ENCODE measurements at places on chromosomes 6 and 20.
A peak's percentile ranks its signal among the peaks of the same experiment; 100 is the strongest.

DNA sequence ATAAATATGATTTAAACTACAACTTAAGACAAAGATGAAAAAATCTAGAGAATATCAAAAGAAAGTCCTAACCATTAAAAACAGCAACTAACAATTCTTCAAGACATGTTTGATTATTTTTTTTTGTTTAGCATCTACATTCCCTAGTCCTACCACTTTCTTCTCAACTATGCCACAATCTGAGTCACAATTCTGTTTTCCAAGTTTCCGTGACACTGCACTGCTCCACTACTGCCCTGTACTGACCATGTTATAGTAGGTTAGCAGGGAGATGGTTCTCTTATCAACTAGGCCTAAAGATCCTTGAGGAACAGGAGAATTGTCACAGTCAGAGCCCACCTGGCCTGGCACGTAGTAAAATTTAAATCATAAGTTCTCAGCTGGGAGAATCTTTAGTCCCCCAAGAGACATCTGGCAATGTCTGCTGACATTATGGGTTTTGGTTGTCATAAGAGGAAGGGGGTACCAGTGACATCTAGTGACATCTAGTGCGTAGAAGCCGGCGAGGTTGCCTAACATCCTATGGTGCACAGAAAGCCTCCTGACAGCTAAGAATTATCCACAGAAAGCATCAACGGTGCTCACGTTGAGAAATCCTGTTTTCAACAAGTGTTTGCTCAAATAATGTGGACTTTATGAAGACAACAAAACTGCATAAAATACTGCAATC is 100.5 kb downstream of the PDE10A start:
- DNase-seq: no peak

DNA sequence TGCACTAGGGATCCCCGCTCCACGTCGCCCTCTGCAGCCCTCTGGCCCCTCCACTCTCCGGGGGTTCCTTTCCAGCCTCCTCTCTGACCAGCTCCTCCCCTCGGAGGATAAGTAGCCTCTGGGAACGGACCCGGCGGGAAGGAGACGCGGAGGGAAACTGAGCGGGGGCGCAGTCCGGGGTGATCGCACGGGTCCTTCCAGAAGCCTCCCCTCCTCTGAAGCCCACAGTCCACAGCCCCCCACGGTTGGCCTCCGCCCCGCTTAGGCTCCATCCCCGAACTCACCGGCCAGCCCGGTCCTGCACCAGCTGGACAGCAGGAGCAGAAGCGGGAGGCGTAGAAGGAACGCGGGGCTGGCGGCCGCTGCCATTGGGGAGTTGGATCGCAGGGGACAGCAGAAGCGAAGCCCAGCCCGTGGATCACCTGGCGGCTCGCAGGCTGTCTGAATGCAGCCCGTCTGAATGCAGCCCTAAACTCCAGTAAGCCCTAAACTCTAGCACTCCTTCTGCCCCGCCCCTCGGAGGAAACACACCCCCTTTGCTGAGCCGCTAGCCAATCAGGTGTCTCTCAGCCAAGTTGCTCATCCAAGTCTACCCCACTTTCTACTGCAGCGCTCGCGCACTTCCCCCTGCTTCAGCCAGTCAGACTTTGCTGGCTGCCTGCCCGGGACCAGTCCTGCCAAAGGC is at the start of gene RAET1G:
TSS of gene RAET1G (minus strand) at position 480 of the 685 bp plus-strand sequence. CDS start at position 369, 111 bp downstream.
- DNase-seq: peak; percentile 68

DNA sequence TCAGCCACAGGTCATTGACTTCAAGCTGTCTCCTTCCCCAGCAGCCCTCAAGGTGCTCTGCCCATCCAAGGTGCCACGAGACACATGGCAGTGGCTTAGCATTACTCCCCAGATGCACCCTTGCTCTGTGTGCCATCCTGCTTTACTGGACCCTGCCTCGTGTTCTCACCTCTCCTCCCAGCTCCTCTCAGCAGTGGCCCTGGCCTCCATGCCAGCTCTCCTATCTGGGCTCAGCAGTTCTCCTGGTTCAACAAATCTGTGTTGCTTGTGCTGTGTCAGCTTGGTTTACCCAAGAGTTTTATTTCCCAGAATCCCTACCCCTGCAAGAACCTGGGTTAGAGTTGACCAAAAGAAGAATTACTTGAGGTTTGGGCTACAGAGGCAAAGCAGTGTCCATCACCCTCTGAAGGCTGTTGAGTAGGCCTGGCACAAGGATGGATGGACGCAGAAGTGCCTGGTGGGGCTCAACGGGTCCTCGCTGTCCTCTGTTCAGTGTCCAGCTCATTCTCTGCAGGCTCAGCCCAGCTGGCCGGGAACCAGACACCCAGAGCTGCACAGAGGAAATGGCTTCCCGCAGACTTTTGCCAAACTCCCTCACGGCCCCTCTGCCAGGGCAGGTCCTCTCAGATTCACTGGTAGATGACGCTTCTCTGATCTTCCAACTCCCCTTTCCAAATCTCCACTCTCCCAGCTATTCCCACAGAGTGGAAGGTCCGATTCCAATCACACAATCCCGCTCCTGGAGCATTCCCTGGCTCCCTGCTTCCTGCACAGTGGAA is 82.6 kb downstream of the FOXA2 start:
- DNase-seq: no peak

GRCh38 chr6:92762443-92763273 is 656.7 kb downstream of the EPHA7 start:
- DNase-seq: no peak

GRCh38 chr6:116405138-116405537 is 34.4 kb downstream of the DSE start:
- DNase-seq: no peak

DNA sequence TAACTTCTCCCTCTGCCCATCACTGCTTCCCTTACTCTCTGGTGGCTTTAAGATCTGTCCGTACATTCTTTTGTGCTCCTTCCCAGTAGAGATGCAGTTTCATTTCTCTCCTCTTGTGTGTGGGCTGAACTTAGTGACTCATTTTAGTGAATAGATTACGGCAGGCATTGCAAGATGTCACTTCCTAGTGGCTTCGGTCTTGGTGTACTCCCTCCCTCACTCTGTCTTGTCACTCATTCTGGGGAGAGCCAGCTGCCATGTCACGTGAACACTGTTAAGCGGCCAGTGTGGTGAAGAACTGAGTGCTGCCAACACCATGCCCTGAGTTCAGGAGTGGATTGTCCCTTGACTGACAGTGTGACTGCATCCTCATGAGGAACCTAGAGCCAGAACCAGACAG is 115.9 kb downstream of the OTOR start:
- DNase-seq: no peak

- DNase-seq: no peak
Observed at GRCh38 chr6:146949425-146949824, 254.8 kb upstream of the STXBP5 start.

GRCh38 chr6:55882718-55883569 is 7.6 kb upstream of the BMP5 start:
- no peak for DNase-seq

- no peak for DNase-seq
Observed at GRCh38 chr6:44851176-44851575, 463.7 kb downstream of the CDC5L start.

GRCh38 chr6:170289951-170290295 is 955 bp downstream of the DLL1 start:
- DNase-seq: no peak

- no peak for DNase-seq
Observed at GRCh38 chr6:158445426-158446085, 114.3 kb upstream of the TMEM181 start.

DNA sequence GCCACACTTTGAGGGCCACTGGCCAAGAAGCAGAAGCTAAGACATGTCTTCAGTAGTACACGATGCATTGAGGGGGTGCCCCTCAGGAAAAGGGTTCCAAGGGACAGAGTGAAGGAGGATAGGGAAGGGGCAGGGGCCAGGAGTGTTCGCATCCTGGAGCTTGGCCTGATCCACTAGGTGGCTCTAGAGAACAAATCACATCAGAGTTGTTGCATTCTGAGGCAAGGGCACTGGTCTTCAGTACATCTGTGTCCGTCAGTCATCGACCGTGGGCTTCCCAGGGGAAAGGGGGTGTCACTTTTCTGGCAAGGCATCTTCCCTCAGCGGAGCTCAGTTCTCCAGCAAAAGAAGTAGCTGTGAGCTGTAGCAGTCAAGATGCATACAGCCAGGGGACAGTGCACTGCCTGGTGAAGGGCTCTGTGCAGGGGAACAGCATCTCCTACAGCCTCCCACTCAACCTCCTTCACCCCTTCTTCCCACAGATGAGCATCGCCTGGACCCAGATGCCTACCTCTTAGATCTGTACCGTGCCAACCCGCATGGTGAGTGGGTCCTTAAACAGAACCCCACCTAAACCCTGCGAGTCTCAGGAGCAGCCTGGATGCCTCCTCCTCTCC is 47.8 kb downstream of the ARHGAP40 start:
- no peak for DNase-seq

- DNase-seq: no peak
Observed at GRCh38 chr6:89669002-89669401, 30.5 kb upstream of the LYRM2 start.

DNA sequence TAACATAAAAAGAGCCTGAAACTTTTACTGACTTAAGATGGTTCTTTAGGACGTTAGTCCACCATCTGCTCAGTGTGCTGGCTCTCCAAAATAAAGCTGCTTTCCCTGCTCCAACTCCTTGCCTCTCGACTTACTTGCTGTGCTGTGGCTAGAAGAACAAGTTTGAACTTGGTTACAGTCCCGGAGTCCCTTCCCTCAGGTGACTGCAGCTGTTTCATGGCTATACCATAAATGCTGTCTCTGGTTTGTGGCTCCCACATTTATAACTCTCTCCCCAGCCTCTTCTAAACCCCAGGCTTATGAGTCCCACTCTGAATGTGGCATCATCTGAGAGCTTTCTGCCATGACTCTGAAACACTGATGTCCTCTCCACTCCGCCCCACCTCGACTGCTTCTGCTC is 306.4 kb upstream of the PRND start:
- DNase-seq: no peak

DNA sequence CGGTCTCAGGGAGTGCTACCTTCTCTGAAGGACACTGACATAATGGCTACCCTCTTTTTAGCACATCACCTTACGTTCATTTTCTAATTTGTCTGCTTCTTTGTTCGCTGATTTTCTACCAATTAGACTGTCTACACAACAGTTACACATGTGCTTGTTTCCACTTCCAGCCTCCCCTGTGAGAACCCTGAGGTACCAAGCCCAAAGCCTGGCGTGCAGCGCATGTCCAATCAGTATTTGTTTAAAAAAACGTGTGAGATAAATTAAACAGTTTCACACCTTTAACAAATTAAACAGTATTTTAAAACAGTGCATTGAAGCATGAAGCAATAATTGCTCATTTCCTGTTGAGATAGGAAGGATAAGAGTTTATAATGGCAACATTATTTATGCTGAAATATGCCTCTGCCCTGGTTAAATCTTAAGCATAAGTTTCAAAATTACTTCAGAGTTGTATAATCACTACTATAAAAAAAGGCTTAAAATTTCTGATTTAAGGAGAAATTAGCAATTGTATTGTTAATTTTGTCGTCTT is 88.9 kb downstream of the MAP3K5 start:
- DNase-seq: no peak

DNA sequence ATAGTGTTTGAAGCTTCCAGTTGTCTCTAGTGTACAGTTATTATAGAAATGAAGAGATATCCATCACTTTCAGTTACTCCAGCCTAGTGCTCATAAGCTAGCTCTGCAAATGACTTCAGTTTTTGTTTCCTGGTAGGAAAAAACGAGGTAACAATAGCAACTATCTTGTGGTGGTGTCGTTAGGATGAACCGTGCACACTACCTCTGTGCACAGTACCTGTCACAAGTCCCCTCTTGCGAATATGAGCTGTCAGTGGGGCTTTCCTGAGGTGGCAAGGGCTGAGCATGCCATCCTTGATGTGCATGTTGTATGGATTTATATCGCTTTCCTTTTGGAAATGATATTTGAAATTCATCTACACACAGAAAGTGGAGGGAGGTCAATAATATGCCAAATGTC is 151.8 kb downstream of the ARID1B start:
- DNase-seq: no peak

GRCh38 chr6:39086294-39086693 is 28.7 kb downstream of the SAYSD1 start:
- DNase-seq: peak; percentile 50

GRCh38 chr6:144535630-144536029 is 250.5 kb downstream of the UTRN start:
- no peak for DNase-seq

- no peak for DNase-seq
Observed at GRCh38 chr20:32655903-32656512, 17.7 kb downstream of the C20orf203 start.

- no peak for DNase-seq
Observed at GRCh38 chr6:37372116-37372515, 18.3 kb downstream of the RNF8 start.

DNA sequence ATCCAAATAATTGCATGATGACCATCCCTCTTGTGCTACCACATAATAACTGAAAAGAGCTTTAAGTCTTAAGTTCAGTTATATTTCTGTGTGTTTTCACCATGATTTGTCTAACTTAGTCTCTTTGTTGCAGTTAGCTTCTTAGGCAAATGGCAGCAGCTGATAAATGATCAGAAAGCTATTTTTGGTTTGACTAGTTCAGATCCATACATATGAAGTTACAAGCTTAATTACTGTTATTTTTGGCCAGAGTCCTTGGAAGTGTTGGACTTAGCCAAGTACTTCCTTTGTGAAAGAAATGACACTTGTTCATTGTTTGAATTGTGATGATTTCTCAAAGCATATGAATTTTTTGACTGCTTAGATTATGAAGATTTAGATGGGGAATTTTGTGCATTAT is 54.2 kb downstream of the HIVEP1 start:
- DNase-seq: no peak

DNA sequence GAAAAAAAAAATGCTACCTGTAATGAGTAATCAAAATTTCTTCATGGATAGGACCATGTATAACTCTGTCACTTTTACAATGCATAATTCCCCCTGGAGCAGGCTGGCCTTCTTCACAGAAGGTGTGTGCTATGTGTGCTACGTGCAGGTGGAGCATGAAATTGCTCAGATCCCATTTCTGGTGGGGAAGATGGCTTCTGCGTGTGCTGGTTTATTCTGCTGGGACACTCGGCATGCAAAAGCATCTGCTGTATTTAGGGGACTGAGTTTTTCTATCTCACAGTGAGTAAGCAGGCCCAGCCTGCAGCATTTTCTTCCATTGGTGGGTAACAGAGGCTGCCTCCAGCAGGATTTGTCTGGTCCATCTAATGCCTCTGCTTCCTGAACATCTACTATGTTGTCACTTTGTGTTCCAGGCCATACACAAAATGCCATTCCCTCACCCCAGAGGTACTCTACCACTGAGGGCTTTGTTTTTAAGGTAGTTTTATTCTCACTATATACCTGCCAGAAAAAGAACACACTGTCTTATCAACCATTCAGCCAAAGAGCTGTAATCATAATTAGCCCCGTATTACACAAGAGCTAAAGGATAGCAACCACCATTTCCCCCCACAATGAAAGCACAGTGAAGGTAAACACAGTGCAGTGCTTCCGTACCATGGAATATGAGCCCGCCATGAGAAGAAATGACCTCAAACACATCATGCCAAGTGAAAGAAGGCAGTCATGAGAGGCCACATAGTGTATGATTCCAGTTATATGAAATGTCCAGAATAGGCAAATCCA is 62.4 kb downstream of the SYNDIG1 start:
- DNase-seq: no peak

Data from stimulated activated CD8-positive, alpha-beta memory T cell treated with anti-CD3 and anti-CD28 coated beads, Interleukin-15, amount 100 ng/mL, for 48 hours (primary cell).